Kidney capillary endothelial cell (primary cell): ENCODE measurements at places on chromosomes 2 and 18.

GRCh38 chr2:56008661-56009431 is 85.3 kb upstream of the EFEMP1 start:
- peak; percentile 87 for DNase-seq

DNA sequence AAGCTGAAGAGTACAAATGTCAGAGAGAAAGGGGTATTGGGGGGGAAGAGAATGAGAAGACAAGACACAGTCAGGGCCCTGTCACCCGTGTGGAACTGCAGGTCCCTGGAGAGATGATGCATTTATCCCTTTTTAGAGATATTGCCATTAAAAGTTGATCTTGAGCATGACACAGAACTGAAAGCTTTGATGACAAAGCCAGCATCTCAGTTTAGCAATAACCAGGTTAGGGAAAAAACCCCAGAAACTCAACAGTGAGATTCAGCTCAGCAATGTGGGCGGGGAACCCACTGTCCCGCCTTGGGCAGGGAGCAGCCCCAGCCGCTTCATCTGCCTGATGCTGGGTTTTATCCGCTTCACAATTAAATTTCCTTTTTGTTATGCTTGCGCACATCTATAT is 181.1 kb downstream of the NEDD4L start:
- DNase-seq: no peak

DNA sequence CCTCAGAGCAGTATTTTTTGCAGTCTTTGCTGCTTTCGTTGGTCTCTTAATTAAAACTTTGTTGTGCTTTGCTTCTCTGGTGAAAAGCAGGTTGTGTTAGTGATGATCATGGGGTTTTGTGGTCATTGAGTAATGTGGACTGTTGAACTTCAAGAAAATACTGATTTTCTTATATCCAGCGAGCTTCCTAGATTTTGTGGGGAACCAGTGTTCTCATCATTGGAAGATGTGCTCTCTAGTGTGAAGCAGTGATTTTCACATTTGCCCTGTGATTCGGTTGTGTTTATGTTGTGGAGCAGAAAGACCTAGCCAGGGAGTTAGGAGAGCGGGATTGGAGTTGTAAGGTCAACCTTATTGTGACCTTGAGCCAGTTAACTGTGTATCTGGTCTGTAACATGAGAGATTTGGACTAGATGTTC is 12.4 kb downstream of the ASAP2 start:
- DNase-seq: no peak

DNA sequence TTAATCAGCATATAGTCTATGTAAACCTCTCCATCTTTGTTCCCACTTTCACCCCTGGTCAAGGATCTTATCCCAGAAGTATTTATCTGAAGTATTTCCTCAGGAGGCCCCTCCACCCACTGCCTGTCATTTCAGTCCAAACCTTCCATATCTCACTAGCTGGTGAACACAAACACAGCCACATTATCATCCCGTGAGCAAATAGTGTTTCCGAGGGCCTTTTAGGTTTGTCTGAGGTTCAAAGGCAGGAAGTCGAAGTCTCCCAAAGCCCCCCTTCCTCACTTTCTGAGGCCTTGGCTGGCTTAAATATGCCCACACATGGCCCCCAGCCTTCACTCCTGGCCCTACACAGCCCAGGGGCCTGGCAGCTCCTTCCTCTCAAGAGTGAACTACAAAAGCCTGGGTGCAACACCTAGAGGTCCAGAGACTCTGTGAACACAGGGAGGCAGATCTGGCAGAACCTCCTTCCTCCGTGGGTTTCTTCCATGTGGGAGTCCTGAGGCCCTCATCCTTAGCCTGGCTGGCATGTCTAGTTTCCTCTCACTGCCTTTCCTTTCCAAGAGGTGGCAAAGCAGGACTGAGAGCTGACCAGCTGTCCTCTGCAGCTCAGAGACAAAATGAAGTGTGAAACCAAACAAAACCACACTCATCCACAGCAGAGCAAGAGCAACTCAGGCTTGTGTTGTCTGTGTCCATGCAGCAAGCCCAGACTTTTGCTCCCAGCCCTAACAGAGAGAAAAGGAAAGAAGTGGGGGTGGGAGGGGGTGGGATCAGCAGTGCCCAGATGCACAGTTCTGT is 264.2 kb downstream of the SS18 start:
- no peak for DNase-seq

GRCh38 chr2:218168635-218169462 is 2.1 kb upstream of the CXCR1 start:
- peak; percentile 26 for DNase-seq

GRCh38 chr2:69482471-69482870 is 45.2 kb upstream of the NFU1 start:
- no peak for DNase-seq
